Stimulated activated CD8-positive, alpha-beta memory T cell treated with anti-CD3 and anti-CD28 coated beads, Interleukin-4, amount 100 ng/mL, for 4 hours (primary cell): ENCODE measurements at places on chromosomes 7 and 10.
A peak's percentile ranks its signal among the peaks of the same experiment; 100 is the strongest.

DNA sequence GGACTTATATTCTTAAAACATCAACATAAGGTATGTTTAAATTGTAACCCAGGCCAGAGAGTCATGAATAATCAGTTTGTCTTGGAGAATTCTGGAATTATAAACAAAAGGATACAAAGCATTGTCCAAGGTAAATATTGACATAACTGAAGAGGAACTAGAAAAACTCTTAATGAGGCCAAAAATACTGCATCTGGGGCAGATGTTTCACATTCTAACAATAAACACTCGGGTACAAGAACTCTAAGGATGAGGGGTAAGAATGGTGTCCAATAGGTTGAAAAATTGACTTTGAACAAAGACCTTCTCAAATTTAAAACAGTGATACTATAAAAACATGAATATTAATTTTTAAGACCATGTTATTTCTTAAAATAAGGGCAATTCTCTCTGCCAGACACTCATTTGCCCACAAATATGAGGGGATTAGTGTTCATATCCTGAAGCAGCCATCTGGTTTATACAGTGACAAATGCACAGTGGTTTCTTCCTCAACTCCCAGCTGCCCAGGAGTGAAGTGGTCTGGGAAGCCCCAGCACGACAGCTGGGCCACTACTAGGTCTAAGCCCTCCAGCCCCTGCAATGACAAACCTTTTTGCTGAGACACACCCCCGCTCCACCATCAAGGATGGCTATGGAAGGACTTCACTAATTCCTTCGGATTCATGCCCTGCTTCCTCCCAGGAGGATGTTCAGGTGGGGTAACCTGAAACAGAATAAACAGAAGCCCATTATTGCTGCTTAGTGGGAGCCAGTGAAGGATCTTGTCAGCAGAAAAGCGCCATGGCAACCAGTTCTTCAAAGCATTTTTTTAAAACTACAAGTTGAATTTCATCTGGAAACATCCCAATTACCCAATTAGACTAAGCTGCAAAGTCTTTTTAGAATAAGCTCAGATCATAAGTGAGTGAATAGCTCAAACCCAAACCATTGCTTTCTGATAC is 107.5 kb upstream of the ARID5B start:
- DNase-seq: no peak

- DNase-seq: no peak
Observed at GRCh38 chr7:4066626-4067475, 615.2 kb upstream of the FOXK1 start.

- DNase-seq: peak; percentile 84
Observed at GRCh38 chr10:97445722-97446639, at the start of the genes EXOSC1 and ZDHHC16. Gene EXOSC1, minus strand, starts transcription at chr10:97446006. Its CDS starts 21 bp downstream, at chr10:97445985. Gene ZDHHC16, plus strand, starts transcription at chr10:97446175. Its CDS starts 5,501 bp downstream, at chr10:97451676.

DNA sequence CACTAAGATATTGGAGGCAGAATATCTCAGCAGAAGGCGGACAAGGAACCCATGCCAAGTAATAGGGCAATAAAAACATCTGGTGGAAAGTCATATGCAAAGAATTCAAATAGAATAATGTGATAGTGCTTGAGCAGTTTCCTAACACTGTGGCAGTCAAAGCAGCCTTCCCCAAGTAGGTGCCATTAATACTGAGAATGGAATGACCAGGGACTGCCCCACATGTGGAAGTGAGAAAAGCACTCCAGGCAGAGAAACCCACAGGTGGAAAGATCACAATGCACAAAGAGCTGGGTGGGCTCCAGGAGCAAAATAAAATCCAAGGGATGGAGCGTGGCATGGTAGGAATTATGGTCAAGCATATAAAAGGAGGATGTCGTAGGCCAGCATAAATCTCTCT is 64.4 kb upstream of the NME8 start:
- no peak for DNase-seq

- no peak for DNase-seq
Observed at GRCh38 chr10:132544744-132545658, 7.4 kb downstream of the INPP5A start.

DNA sequence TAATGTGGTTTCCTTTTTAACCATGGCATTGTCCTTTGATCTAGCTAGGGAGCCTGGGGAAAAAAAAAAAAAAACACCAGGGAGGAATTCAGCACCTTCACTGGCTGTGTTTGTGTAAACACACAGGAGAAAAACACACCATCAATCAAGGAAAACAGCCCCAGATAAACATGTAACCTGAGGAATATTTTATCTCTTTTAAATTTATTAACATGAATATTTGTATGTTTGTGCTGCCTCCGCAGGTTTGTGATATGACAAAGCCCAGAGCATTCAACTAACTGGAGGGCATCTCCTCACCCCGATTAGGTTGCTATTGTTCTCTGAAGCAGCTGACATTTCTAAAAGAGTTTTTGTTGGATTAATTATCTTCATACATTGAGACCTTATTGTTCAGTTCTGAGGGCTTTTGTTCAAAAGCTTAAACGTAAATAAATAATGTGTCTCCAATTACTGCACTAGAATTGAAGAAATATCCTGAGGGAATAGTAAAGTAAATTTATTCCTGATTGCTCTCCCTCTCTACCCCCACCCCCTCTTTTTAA is 89.4 kb upstream of the SEMA3E start:
- DNase-seq: no peak

DNA sequence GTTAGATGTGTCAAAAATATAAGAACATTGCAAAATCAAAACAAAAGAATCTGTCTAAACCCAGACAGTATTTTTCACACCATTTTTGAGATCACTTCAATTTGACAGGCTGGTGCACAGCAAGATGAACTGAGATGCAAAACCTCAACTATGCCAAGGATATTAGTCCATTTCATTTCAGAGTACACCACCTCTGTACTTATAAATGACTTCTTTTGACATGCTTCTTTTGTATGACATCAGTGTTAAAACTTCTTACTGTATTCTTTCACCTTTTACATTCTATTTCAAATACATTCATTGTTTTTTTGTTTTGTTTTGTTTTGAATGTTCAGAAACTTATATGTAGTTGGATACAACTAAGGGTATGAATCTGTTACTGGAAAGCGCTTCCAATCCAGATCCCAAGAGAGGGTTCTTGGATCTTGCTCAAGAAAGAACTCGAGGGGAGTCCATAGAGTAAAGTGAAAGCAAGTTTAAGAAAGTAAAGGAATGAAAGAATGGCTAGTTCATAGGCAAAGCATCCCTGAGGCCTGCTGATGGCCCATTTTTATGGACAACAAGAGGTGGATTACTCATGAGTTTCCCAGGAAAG is 23.5 kb upstream of the GPR141 start:
- DNase-seq: no peak

DNA sequence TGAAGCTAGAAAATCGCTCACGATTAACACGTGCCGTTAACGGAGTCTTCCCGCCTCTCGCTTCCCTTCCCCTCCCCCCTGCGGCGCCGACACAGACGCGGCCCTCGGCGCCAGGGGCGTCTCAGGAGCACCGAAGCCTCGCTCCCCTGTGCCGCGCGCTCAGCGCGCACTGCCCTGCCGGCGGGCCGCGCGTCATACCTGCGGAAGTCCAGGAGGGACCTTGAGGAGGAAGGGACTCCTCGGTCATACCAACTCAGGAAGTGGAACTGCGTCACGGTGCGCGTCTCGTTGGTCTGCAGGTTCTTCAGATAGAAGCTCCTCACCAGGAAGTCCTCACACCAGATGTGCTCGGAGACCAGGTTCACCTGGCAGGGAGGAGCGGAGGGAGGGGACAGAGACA is 239.6 kb downstream of the DNAJB6 start:
- DNase-seq: no peak
